ENCODE measurements at places on chromosomes 13 and 19. TPM values are rescaled to one million over a fixed set of nuclear protein-coding genes. Genes with fewer than 3 reads are reported as not detected.
A peak's percentile ranks its signal among the peaks of the same experiment; 100 is the strongest.

Gene ATP4B
- total RNA-seq: not detected

Gene ZIK1
- 3.9 TPM for total RNA-seq

Gene IGFL4
- total RNA-seq: not detected

Gene CLEC4M
- total RNA-seq: 8.5 TPM

Gene CEBPA
- total RNA-seq: 0.22 TPM

Gene FCAR
- total RNA-seq: not detected

GRCh38 chr13:105087945-105088344, 1447.5 kb downstream of the EFNB2 start:
- no peak for DNase-seq

DNA sequence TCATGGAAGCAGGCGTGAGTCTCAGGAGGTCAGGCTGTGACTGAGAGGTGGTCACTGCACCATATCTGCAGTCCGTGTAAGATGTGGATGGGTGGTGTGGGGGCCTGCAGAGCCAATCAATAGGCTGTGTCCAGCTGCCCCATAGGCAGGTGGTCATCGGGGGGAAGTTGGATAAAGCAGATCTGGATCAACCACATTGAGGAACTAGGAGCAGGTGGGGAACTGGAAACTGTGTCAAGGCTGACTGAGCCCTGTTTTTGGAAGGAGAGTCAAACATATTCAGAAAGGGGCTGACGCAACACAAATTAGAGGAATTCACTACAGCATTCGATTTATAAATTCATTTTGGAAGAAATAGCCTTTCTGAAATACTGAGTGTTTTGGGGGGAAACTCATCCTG, 15.0 kb downstream of the CLEC4M start:
- no peak for DNase-seq

DNA sequence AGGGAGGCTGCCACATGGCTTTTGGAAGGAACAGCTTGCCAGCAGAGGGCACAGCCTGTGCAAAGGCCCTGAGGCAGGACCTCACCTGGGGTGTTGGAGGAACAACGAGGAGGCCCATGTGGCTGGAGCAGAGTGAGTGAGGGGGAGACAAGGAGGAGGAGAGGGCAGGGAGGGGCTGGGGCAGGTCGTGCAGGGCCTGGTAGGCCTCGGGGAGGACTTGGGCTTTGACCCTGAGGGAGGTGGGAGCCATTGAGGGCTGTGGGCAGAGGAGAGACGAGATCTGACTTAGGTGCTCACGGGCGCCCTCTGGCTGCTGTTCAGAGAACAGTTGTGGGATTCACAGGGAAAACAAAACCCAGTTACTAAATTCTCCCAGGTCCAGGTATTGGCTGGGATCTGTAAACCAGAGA, 25.2 kb downstream of the ZNRF4 start:
- peak; percentile 51 for DNase-seq

GRCh38 chr13:42041684-42042035, 6.8 kb upstream of the DGKH start:
- peak; percentile 51 for DNase-seq

DNA sequence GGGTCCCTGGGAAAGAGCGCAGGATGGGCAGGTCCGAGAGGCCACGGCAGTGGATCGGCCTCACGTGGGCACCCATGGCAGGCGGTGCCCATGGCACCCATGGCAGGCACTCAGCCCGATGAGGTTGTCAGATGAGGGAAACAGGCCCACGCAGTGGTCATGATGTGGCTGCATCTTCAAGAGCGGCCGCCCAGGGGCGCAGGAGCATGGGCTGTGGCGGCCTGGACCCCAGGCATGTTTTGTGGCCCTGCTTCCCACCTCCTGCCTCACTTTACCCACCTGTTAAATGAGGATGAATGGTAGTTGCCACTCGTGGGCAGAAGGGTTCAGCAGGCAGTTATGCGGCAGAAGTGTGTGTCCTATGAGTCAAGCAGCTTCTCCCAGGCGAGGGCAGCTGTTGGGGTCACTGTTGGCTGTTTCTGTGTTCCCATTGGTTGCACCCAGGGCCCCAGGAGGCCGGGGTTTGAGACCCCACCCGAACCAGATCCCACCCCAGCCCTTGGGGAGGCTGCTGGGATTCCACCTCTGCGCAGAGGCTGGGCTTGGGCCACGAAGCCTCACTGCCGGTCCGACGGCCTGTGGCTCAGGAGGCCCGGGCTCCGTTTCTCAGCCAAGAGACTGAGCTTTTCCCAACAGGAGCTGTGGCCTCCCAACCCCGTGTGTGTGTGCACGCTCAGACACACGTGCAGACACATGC, 30.0 kb downstream of the CSNK1G2 start:
- no peak for DNase-seq

- DNase-seq: peak; percentile 13
Measured at GRCh38 chr13:30545320-30545719, 72.4 kb upstream of the USPL1 start.

- DNase-seq: peak; percentile 76
Measured at GRCh38 chr19:1232652-1233072, 5.1 kb downstream of the CBARP start.

DNA sequence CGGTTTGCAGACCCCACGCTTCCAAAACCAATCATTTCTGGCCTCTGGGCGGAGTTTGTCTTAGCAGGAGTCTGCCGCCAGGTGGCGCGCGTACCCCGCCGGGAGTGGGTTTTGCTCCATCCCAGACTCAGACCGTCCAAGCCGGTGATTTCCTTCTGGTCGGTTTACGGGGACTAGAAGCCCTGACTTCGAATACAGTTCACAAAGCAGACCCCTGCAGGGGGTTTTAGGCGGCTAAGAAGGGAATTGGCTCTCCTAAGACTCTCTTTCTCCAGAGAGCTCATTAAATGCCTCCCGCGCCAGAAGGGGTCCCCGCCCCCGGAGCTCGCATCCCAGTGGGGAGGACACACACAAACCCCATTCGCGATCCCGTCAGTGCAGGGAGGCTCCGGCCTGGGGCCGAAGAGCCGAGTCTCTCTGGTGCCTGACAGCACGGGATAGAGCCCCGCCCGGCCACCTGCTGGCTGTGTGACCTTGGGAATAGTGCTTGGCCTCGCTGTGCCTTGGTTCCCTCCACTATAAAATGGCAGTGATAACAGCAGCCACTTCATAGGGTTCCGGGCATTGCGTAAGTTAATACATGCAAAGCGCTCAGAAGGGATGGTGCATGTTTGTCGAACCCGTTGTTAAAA, 8.6 kb upstream of the NUP62 start:
- peak; percentile 78 for DNase-seq

DNA sequence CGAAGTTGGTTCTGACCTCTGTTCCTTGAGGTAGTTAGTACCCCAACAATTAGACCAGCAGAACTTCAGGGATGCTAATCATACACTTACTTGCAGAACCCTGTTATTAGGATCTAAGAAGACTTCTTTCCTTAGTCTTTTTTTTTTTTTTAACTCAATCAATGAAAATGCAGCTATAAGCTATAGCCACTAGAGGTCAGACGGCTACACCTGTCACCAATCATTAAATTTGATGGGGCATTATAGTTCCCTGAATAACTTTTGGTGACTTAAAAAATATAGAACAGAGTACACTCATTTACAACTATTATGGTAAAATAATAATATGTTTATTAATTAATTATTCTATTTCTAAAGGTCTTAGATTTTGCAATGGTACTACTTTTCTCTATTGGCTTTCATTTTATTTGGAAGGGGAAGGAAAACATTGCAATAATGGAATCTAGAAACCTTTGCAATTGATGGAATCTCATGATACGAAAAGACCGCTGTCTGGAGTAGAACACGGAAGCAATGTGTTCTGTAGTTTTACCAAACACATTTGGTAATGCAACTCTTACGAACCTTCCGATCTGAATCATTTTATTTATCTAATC, 483.2 kb downstream of the DIAPH3 start:
- DNase-seq: peak; percentile 55

DNA sequence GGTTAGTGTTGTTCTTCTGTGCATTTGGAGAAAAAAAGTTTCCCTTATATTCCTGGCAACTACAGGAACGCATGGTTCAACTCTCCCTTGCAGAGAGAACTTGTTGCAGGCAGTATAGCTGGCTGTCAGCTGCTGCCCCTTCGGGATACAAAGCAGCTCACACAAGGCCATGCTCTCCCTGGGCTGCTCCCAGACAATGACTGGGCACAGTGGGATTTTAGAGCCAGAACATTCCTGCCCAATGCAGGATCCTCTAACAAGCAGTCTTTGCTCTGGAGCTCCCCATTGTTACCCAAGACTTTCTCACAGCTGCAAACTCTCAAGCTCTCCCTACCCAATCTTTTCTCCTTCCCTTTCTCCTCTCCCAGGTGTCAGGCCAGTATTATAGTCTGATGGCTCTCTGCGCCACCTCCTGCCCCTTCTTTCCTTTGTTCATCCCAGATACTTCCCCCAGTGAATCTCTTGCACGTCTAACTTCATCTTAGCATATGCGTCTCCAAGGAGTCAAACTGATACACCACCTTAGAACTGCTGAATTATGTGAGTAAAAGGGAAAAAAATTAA, 27.5 kb upstream of the SERPINE3 start:
- DNase-seq: no peak

- peak; percentile 37 for DNase-seq
Measured at GRCh38 chr19:19540064-19540714, 2.1 kb downstream of the CILP2 start.

GRCh38 chr19:51354742-51355148, 11.4 kb downstream of the ETFB start:
- DNase-seq: no peak

DNA sequence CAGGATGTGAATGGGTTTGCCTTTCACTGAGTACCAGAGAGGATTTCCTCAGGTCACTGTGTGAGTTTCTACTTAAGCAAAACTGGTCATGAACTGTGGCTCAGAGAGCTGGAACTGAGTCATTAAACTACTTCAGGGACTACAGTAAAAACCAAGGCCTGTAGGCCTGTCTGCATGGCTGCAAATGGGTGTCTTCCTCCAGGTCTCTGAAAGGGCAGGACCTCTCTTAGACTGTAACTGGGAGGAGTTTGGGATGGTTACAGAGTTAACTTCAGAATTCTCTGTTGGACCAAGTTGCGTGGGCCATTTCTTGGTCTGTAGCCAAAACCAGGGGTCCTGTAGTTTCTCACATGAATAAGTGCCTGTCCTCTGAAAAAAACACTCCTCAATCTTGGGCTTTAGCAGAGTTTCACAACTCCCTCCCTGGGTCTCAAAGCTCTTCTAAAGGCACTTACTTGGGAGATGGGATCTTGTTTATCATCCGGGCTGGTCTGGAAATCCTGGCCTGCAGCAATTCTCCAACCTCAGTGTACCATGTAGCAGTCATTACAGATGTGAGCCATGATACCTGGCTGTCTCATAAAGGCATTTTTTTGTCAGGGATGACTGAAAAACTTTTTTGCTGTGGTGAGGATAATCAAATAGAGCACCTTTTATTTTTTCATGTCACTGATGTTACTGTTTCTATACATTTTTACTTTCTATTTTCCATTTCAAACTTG, 19.7 kb downstream of the ZNF714 start:
- DNase-seq: no peak

DNA sequence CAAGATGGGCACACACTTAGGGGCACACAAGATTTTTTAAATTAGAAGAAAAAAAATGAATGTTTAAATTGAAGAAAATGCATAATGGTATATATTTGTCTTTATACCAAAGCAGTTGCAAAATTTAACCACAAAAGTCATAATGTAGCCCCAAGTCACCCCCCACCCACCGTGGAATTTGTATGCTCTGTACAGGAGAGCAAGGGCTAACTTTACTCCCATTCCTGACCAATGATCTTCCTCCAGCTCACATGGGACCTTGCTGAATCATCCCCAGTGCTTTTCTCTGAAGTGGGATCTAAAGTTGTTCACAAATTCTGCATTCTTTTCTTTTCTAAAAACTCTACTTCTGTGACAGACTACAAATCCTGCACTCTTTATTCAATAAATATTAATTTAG, 597.0 kb downstream of the UQCRFS1 start:
- no peak for DNase-seq

DNA sequence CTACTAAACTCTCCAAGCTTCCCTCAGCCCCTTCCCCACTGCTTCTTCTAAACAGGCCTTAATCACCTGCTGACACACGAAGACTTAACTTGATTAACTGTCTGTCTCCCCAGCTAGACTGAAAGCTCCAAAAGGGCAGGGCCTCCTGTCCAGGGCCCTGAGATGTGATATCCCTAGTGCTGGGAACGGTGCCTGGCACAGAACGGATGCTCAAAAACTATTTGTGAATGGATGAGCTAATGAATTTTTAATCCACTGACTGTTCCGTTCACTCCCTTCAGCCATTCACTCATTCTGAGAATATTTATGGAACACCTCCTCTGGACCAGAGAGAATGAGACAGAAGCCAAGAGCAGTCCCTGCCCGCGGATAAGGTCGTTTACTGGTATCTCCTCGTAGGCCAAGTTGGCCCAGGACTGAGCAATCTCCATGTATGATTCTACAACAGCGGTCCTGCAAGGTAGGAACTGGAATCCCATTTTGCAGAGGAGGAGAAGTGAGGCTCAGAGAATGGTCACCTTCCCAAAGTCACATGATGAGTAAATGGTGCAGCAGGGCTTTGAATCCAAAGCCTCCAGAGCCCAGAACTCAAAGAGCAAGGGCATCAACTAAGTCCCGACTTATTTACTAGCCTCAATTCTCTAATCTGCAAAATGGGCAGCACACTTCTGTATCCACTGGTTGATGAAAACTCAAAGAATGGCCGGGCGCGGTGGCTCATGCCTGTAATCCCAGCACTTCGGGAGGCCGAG, 3.4 kb downstream of the DMWD start:
- DNase-seq: no peak

- DNase-seq: no peak
Measured at GRCh38 chr19:46191972-46192371, 37.6 kb upstream of the IGFL1 start.

GRCh38 chr13:32535748-32536147, 2.8 kb downstream of the N4BP2L2 start:
- DNase-seq: no peak

DNA sequence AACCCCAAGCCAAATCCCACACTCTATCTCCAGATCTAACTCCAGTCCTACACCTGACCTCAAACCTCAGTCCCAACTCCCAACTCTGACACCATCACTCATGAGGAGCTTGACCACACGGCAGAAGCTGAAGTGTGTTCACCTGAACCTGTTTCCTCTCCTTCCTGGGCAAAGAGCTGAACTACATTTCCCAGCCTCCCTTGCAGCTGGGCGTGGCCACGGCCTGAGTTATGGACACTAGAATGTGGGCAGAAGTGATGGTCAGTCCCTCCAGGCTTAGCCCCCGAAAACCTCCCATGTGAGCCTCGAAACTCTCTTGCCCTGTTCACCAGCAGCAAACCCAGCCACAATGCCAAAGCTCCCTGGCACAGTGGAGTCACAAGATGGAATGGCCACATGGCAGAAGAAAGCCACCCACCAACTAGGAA, 19.5 kb upstream of the MEIS3 start:
- peak; percentile 11 for DNase-seq
